H9 (cell line): ENCODE measurements at places on chromosomes 2 and 18. TPM values are rescaled to one million over a fixed set of nuclear protein-coding genes. Genes with fewer than 3 reads are reported as not detected.

- no peak overlapping the region for H3K4me3 ChIP-seq
- no peak overlapping the region for H3K27ac ChIP-seq
- DNase-seq, result no peak
- no peaks in the 10 kb centered on the region for H3K36me3 ChIP-seq
- H3K27me3 ChIP-seq, result no peaks in the 10 kb centered on the region
Measured at GRCh38 chr2:53231908-53232307, 535.7 kb upstream of the CHAC2 start.

DNA sequence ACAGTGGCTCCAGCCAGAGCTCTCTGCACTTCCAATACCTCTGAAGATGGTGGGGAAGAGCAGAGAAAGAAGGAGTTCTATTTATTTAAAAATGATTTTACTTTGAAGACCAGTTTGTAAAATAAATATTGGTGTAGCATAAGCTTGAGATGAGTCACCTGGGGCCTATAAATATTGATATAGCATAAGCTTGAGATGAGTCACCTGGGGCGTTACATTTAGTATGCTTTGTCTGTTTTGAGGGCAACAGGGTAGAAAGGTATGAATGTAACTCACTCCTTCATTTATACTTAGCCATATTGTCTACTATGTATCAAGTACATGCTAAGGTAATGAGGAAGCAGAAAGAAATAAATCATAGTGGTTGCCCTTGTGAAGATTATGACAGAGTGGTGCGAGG is 7.7 kb upstream of the SULT1C4 start:
- H3K4me3 ChIP-seq, result no peak overlapping the region
- H3K36me3 ChIP-seq, result no peaks in the 10 kb centered on the region
- DNase-seq, result no peak
- H3K27ac ChIP-seq, result no peak overlapping the region

- H3K27ac ChIP-seq, result no peak overlapping the region
- DNase-seq, result no peak
- H3K27me3 ChIP-seq, result no peaks in the 10 kb centered on the region
- no peaks in the 10 kb centered on the region for H3K4me1 ChIP-seq
Measured at GRCh38 chr2:240275386-240275785, 134.9 kb upstream of the OTOS start.

The SIX2 gene
- 0.15 TPM in 1 of 2 replicates, not detected in the other for total RNA-seq

The NT5DC4 gene
- total RNA-seq, result not detected in 2 replicates

GRCh38 chr2:110868971-110869370 is 136.6 kb downstream of the ACOXL start:
- H3K4me1 ChIP-seq, result peaks cover 4% of the 10 kb centered on the region; the same call in 1 of the 2 replicates
- H3K4me3 ChIP-seq, result no peak overlapping the region

GRCh38 chr2:96233436-96233835 is 24.8 kb upstream of the STARD7 start:
- H3K27ac ChIP-seq, result no peak overlapping the region
- no peaks in the 10 kb centered on the region for H3K36me3 ChIP-seq
- H3K4me1 ChIP-seq, result no peaks in the 10 kb centered on the region
- no peak for DNase-seq

GRCh38 chr2:222992137-222992536 is 59.9 kb upstream of the KCNE4 start:
- no peak overlapping the region for H3K4me3 ChIP-seq
- no peak overlapping the region for H3K27ac ChIP-seq
- H3K36me3 ChIP-seq, result peaks cover 14% of the 10 kb centered on the region; the same call in 2 of the 3 replicates
- no peaks in the 10 kb centered on the region for H3K4me1 ChIP-seq
- H3K27me3 ChIP-seq, result no peaks in the 10 kb centered on the region

- no peak for DNase-seq
- H3K4me1 ChIP-seq, result no peaks in the 10 kb centered on the region
- no peak overlapping the region for H3K4me3 ChIP-seq
- no peaks in the 10 kb centered on the region for H3K27me3 ChIP-seq
- peaks cover 10% of the 10 kb centered on the region; the same call in 1 of the 2 replicates for H3K36me3 ChIP-seq
Measured at GRCh38 chr2:111057045-111057444, 63.7 kb upstream of the BCL2L11 start.

- H3K27me3 ChIP-seq, result no peaks in the 10 kb centered on the region
- DNase-seq, result peak; percentile 38
- no peak overlapping the region for H3K4me3 ChIP-seq
- H3K27ac ChIP-seq, result no peak overlapping the region
- H3K4me1 ChIP-seq, result no peaks in the 10 kb centered on the region; the same call in 1 of the 2 replicates
- H3K36me3 ChIP-seq, result no peaks in the 10 kb centered on the region
Measured at GRCh38 chr2:106869512-106870275, 16.3 kb downstream of the ST6GAL2 start.

The HOXD12 gene
- total RNA-seq, result not detected in 2 replicates

DNA sequence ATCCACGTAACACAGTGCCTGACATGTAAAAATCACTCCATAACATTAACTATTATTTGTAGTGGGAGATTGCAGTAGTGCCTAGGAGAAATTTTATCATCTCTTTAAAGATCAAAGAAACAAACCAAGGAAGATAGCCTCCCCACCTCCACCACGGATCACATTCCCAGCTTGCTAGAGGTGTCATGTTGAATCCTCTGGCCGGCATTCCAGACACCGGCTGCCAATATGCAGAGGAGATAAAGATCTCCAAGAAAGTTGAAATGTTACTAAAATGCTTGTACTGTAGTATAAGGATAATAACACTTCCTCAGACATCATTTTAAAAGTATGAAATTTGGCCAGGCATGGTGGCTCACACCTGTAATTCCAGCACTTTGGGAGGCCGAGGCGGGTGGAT is 6.1 kb upstream of the ATG16L1 start:
- peaks cover 8% of the 10 kb centered on the region for H3K36me3 ChIP-seq
- H3K27ac ChIP-seq, result no peak overlapping the region
- H3K4me1 ChIP-seq, result no peaks in the 10 kb centered on the region
- no peaks in the 10 kb centered on the region for H3K27me3 ChIP-seq

The MAPK4 gene
- total RNA-seq, result 1.6 and 1.9 TPM in 2 replicates

GRCh38 chr2:197675246-197675645 is at the start of gene RFTN2:
RFTN2 (minus strand) TSS chr2:197675587; CDS start chr2:197675458, 129 bp downstream.
- no peak within 1 kb of the TSS for H3K27ac ChIP-seq
- no peaks in the 10 kb centered on the region for H3K36me3 ChIP-seq
- no peak for DNase-seq
- no peaks in the 10 kb centered on the region for H3K27me3 ChIP-seq
- H3K4me1 ChIP-seq, result no peaks in the 10 kb centered on the region; the same call in 1 of the 2 replicates

GRCh38 chr18:45727068-45727467 is 3.1 kb downstream of the SLC14A1 start:
- no peaks in the 10 kb centered on the region for H3K36me3 ChIP-seq
- H3K27ac ChIP-seq, result no peak overlapping the region
- no peak overlapping the region for H3K4me3 ChIP-seq

GRCh38 chr2:190682168-190682567 is 33.3 kb downstream of the NAB1 start:
- no peak overlapping the region for H3K4me3 ChIP-seq
- no peaks in the 10 kb centered on the region for H3K36me3 ChIP-seq
- no peak overlapping the region for H3K27ac ChIP-seq
- no peaks in the 10 kb centered on the region for H3K27me3 ChIP-seq

DNA sequence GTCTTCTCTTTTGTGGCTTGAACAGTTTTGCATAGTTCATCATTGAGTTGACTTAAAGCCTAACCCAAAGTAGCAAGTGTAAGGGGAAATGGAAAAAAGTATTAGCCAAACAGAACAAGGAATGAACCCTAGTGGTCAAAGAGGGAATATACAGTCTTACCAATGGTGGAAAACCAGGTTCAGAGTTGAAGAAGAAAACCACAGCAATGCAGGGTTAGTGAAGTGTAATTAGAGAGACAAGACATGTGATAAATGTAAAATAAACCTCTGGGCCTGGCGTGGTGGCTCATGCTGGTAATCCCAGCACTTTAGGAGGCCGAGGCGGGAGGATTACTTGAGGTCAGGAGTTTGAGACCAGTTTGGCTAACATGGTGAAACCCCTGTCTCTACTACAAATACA is 2.4 kb downstream of the TTN start:
- H3K27ac ChIP-seq, result no peak overlapping the region
- no peaks in the 10 kb centered on the region for H3K27me3 ChIP-seq
- no peak for DNase-seq
- H3K36me3 ChIP-seq, result no peaks in the 10 kb centered on the region
- H3K4me1 ChIP-seq, result no peaks in the 10 kb centered on the region

The SKOR2 gene
- total RNA-seq, result 0.18 and 0.24 TPM in 2 replicates

DNA sequence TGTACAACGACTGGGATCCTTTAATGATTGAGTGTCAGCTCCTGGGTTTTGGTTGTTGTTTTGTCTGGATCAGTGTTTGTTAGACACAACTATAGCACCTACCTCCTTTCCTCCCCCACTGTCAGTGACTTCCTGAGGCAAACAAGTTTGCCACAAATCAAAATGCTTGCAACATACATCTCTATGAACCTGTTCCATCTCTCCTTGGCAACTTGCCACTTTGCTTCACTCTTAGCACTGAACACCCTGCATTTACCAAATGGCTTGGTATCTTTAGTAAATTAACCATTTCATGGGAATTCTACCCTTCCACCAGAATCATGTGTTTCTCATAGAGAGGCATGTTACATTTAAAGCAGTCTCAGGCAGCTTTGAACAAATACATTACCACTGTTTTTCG is 301.1 kb upstream of the TANK start:
- H3K4me3 ChIP-seq, result no peak overlapping the region
- no peaks in the 10 kb centered on the region for H3K27me3 ChIP-seq
- H3K4me1 ChIP-seq, result no peaks in the 10 kb centered on the region
- H3K36me3 ChIP-seq, result peaks cover 7% of the 10 kb centered on the region; the same call in 1 of the 2 replicates
- H3K27ac ChIP-seq, result no peak overlapping the region

- H3K36me3 ChIP-seq, result no peaks in the 10 kb centered on the region; the same call in 1 of the 2 replicates
- DNase-seq, result peak; percentile 34
- peak overlapping the region; percentile 50; the same call in 1 of the 3 replicates for H3K4me3 ChIP-seq
- H3K27ac ChIP-seq, result no peak overlapping the region
- no peaks in the 10 kb centered on the region for H3K27me3 ChIP-seq
Measured at GRCh38 chr18:48828691-48829442, 121.9 kb downstream of the SMAD7 start.

- no peaks in the 10 kb centered on the region for H3K4me1 ChIP-seq
- H3K4me3 ChIP-seq, result no peak overlapping the region
- no peaks in the 10 kb centered on the region for H3K36me3 ChIP-seq
- DNase-seq, result no peak
Measured at GRCh38 chr2:83817511-83817910, 641.6 kb downstream of the SUCLG1 start.

The TIA1 gene
- 179 and 193 TPM in 2 replicates for total RNA-seq

- peaks cover 4% of the 10 kb centered on the region; the same call in 1 of the 2 replicates for H3K4me1 ChIP-seq
- DNase-seq, result peak; percentile 36
- H3K4me3 ChIP-seq, result no peak overlapping the region
- H3K36me3 ChIP-seq, result no peaks in the 10 kb centered on the region
- no peak overlapping the region for H3K27ac ChIP-seq
Measured at GRCh38 chr2:64203858-64204632, 59.8 kb upstream of the PELI1 start.

DNA sequence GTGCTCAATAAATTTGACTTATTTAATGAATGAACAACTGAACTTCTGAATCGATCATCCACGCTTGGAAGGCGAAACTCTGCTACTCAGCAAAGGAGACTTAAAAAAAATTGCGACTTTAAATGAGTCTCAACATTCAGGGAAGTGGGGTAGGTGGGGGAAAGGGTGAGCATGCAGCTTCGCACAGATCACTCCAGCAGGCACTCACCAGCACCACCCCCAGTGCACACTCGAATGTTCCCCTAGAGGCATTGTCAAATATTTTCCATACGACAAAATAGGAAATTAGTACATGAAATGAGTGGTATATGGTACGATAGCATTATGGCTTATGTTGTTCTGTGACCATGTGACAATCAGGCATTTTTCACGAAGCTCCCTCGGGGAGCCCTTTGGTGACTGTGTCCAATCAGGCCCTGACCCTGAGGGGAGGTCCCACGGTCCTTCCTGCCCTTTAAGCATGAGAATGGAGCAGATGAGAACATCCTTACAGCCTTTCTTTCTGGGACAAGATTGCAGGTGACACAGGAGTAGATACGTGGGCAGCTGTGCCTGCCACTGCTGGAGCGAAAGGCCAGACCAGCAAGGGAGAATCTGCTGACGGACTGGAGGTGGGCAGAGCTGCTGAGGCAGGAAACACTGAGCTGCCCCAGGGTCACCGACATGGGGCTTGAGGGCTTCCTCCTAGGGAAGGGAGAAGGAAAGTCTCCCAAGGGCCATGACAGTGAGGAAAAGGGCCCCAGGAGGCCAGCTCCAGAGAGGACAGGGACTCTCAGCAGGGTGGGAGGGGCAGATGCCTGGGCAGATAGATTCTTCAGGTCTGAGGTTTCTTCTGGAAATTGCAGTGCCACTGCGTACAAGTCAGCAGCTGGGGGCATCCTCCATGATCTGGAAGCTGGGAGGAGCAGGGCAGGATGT is 101.3 kb upstream of the ID2 start:
- no peaks in the 10 kb centered on the region; the same call in 1 of the 2 replicates for H3K4me1 ChIP-seq
- H3K36me3 ChIP-seq, result no peaks in the 10 kb centered on the region; the same call in 2 of the 3 replicates
- DNase-seq, result peak; percentile 24
- H3K27me3 ChIP-seq, result no peaks in the 10 kb centered on the region
- H3K4me3 ChIP-seq, result no peak overlapping the region

GRCh38 chr2:237207646-237208045 is 122.0 kb downstream of the COPS8 start:
- H3K4me1 ChIP-seq, result peaks cover 14% of the 10 kb centered on the region; the same call in 1 of the 2 replicates
- DNase-seq, result no peak
- H3K36me3 ChIP-seq, result no peaks in the 10 kb centered on the region
- H3K27ac ChIP-seq, result no peak overlapping the region
- no peak overlapping the region for H3K4me3 ChIP-seq
- H3K27me3 ChIP-seq, result no peaks in the 10 kb centered on the region

DNA sequence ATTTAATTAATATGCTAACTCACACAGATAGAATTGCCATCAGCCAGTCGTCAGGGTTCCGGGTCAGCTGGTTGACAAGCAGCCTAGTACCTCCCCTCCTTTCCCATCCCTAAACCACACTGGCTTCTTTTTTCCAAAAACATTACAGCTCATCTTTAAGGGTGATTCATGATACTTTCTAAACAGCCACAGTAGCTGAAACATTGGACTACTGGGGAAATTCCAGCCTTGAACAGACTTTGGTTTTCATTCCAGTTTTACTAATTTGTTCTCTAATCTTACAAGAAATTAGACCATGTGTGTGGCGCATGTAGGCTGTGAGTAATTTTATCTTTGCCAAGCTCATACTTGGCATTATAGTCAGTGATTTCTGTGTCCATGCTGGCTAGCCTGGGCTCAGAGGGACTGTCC is 110.8 kb downstream of the FMNL2 start:
- H3K4me3 ChIP-seq, result no peak overlapping the region
- H3K27ac ChIP-seq, result no peak overlapping the region
- H3K27me3 ChIP-seq, result no peaks in the 10 kb centered on the region
- H3K36me3 ChIP-seq, result no peaks in the 10 kb centered on the region; the same call in 1 of the 2 replicates
- no peak for DNase-seq

The GPD2 gene
- total RNA-seq, result 46.0 and 46.3 TPM in 2 replicates

The HOXD3 gene
- not detected in 2 replicates for total RNA-seq

DNA sequence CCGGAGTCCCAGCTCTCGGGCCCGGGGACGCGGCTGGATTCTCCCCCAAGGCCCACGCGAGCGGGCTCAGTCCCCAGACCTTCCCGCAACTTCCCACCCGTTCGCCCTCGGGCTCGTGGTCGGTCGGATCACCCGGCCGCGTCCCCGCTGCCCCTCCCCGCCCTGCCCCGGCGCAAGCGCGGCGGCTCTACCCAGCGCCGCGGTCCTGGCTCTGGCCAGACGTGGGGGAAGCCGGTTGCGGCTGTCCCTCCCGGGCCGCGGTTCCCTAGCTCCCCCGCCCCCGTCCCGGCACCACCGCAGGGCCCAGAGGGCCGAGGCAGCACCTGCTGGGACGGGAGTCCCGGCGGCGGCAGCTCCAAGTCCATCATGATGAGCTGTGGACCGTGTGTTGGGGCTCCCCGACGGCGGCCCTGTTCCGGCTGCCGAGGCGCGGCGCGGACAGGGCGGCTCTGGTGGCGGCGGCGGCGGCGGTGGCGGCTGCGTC is 276 bp downstream of the NFE2L2 start:
- peaks cover 3% of the 10 kb centered on the region for H3K36me3 ChIP-seq
- peaks cover 3% of the 10 kb centered on the region; the same call in 1 of the 2 replicates for H3K4me1 ChIP-seq
- DNase-seq, result no peak

GRCh38 chr18:2948038-2948437 is 64.9 kb downstream of the LPIN2 start:
- no peaks in the 10 kb centered on the region for H3K27me3 ChIP-seq
- no peak overlapping the region for H3K27ac ChIP-seq
- DNase-seq, result no peak
- no peaks in the 10 kb centered on the region for H3K4me1 ChIP-seq
